ENCODE measurements at places on chromosomes 2 and 18.

DNA sequence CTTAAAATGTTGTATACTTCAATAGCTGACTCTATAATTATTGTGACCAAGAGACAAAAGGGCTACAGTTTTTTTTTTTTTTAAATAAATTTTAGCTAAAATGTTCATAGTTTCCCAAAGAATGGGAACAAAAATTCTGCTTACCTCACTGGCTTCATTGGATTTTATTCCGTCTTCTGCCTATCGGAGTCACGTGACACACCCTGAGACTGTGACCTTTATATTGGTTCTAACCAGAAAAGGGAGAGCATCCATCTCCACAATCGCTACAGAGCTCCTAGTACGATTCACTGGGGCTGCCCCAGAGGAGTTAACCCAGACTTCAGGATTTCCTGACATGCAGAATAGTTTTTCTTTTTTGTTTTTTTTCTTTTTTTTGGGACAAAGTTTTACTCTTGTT is 203.6 kb upstream of the SLC35G4 start:
- DNase-seq = no peak

DNA sequence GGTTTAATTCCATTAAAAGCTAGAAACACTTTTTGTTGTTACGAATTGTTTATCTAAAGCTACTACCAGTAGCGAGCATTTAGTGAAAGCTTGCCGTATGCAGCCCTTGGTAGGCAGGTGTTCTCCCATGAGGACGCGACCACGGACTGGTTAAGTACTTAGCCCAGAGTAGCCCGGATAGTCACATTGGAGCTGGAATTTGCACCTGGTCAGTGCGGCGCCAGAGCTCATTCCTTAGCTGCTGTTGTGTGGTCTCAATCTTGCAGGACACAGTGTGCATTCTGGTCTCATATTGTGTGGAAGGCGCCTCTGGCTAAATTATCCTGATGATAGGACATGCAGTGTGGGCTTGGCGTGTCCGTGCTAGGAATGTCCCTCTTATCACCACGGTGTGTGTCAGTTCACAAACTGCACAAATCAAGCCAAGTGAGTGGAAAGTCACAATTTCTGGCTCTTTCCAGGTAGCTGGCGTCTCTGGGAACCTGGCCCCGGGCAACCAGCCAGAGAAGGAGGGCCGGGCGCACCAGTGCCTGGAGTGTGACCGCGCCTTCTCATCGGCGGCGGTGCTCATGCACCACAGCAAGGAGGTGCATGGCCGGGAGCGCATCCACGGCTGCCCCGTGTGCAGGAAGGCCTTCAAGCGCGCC is 133.3 kb downstream of the ZNF236 start:
- DNase-seq = no peak

- no peak for DNase-seq
These were observed 148.7 kb downstream of the PRPF40A start for GRCh38 chr2:152568531-152568930.

- no peak for DNase-seq
These were observed 61.8 kb downstream of the NRP2 start for GRCh38 chr2:205744074-205744591.

DNA sequence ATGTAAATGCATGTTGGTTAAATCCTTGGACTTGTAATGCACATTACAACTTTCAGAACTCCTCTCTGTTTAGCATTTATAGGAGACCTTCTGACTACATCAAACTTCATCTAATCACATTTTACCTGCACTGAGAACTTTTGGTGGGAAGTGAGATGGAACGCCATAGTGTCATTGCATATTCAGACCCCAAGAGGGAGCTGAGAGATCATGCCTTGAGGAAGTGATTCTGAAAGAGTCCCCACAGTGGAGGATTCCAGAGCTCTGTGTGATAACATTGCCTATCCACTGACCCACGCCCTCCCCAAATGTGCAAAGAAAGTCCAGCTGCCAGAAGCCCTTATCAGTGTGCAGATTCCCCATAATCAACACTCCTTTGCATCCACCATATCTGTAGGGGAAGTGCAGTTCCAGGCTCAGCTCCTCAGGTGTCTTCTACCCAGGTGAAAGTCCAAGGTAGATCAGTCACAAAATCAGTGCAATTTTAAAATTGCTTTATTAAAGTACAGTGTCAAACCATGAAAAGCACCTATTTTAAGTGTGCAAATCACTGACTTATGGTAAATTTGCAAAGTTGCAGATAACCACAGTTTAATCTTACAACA is 212.4 kb downstream of the RPIA start:
- DNase-seq = no peak

DNA sequence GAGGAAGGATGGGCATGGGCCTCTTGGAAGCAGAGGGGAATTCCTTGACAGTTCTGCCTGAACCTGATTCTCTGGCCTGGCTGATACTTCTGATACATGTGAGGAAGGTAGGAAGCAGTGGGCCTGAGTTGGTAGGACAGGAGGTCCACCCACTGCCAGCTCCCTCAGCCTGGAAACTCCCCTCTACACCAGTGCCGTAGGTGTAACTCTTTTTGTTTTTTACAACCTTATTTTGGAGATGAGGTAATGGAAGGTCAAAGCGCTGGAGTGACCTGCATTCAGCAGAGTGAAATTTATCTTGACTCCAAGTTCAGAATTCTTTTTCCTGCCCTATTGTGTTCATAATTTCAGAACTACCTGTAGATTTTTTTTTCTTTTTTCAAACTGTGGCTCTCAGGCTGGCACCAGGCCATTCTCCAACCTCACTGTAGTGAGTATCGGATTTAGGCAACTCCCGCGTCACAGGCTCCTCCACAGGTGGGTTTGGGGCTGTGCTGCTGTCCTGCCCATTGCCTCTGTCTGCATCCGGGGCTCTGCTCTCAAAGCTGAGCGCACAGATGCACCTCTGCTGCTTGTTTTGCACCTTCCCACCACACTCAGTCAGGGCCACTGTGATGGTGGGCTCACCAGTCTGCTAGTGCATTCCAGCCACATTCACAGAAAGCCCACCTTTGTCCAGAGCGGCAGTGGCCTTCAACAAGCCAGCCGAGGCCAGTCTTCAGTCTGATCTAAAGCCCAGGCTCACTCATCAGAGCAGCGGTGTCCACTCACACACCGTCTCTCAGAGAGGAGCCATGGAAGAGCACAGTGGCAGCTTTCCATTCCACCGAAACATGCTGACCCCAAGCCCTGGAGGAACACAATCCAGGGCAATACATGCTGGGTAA is 87.2 kb downstream of the UXS1 start:
- DNase-seq = no peak

GRCh38 chr2:54353216-54353615 is 97.2 kb upstream of the TSPYL6 start:
- no peak for DNase-seq

- no peak for DNase-seq
These were observed 39.9 kb downstream of the RPL37A start for GRCh38 chr2:216538538-216538937.

GRCh38 chr18:22348521-22349316 is 69.0 kb downstream of the CTAGE1 start:
- no peak for DNase-seq

DNA sequence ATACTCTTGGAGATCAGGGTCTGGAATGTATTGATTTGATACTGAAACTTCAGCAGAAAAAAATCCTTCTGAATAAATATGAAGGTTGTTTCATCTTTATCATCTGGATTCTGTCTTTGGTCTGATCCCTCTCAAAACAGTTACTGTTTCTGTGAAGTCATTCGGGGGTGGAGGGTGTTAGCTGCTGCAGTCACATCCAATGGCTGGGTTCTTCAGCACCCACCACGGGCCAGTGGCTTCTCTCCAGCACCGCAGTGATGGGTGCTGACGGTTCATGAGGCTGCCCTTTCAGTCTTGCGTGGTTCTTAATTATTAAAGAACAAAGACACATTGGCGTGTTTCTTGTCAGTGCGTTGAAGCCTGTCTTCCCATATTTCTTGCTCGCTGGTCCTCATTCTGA is 148.0 kb downstream of the LDLRAD4 start:
- DNase-seq = no peak

- no peak for DNase-seq
These were observed 48.4 kb upstream of the NAB1 start for GRCh38 chr2:190600293-190601103.

- DNase-seq = no peak
These were observed 65.7 kb upstream of the GLI2 start for GRCh38 chr2:120669971-120670370.

GRCh38 chr2:110157153-110157793 is 41.7 kb upstream of the MALL start:
- no peak for DNase-seq

GRCh38 chr2:168552450-168552856 is 96.4 kb downstream of the CERS6 start:
- DNase-seq = no peak

DNA sequence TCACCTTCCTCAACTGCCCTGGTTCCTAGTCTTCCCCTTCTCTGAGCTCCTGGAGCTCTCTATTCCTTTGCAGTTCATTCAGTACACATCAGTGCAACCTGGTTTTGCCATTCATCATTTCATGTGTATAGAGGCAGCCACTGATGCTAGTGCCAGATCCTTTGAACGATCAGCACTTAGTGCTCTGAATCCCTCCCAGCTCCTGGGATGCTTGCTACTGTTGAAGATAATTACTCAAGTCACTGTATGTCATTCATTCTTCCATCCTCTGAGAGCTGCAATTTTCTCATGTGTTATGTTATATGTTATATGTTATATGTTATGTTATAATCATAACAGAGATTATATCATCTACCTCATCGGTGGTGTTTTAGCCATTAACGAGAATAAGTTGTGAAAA is 98.5 kb upstream of the UXS1 start:
- no peak for DNase-seq

GRCh38 chr2:170763232-170763631 is 6.9 kb upstream of the ERICH2 start:
- no peak for DNase-seq

DNA sequence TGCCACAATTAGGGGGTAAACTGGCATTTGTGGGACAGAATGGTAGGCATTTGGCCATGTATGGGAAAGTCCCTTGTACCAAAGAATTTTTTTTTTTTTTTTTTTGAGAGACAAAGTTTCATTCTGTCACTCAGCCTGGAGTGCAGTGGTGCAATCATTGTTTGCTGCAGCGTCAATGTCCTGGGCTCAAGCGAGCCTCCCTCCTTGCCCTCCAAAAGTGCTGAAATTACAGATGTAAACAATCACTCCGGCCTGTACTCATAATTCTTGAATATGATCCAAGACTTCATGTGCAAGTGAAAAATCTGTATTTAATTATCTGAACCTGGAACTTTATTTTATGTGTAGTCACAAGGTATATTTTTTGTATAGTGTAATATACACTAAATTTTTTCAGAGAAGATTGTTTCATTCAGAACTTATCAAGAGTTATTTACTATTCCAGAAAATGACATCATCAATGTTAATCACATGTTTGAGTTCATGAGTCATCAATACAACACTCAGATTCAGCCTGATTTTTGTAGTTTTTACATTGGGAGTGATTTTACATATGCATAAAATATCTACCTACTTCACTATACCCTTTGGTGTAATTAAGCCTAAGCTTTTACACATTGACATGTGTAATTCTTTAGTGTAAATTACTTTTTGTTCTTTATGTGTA is 138.7 kb upstream of the L3MBTL4 start:
- DNase-seq = no peak

- no peak for DNase-seq
These were observed 30.2 kb downstream of the STK25 start for GRCh38 chr2:241478166-241478565.

- DNase-seq = no peak
These were observed 225.2 kb downstream of the SLC4A3 start for GRCh38 chr2:219852626-219853025.

DNA sequence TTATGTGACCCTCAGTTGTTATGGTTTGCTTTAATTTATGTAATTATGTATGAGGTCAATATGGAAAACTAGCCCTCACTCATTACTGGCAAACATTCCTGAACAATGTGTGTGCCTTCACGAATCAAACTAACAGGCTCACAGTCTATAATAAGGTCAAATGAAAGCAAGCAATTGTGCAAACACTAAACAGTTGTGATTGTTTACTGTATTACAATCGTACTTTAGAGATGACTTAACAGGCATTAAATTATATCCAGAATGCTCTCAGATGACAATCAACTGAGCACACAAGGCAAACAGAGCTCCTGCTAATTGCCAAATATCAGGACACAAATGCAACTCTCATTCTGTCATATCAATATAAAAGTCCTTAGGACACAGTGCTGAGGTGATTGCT is 29.5 kb downstream of the COL5A2 start:
- no peak for DNase-seq

- no peak for DNase-seq
These were observed 96.8 kb downstream of the UBE2E3 start for GRCh38 chr2:181077128-181077709.

GRCh38 chr2:237749002-237749401 is 49.6 kb upstream of the RBM44 start:
- no peak for DNase-seq

- no peak for DNase-seq
These were observed 21.1 kb upstream of the RPL31 start for GRCh38 chr2:100981011-100981410.

DNA sequence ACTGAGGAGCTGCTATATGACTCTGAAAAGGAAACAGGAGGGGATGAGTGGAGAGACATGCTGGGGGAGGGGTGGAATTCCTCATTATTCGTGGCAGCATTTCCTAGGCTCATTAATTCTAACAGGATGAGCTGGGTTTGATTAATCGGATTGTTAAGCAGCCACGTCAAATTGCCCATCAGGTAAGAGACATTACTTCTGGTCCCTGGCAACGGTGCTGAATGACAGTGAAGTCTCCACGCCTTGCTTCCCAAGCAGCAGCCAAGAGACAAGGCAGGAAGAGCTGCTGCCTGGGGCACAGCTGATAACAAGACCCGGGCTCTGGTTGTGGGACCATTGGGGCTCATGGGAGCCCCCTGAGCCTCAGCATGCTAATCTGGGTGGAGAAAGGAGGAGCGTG is 86.6 kb downstream of the MARCHF4 start:
- no peak for DNase-seq

DNA sequence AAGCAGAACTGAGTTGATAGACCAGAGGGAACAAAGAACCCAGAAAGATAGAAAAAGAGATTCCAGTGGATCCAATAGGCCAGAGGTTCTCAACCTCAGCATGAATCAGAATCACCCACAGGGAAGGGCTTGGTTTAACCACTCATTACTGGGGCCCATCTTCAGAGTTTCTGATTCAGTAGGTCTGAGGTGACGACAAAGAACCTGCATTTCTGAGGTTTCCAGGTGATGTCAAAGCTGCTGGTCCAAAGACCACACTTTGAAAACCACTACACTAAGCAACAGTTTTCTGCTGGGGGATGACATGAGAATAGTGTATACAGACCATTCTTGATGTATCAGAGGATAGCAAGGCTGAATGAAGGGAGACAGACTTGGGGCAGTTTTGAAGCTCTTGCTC is 296.9 kb upstream of the STON1 start:
- no peak for DNase-seq

Data from stimulated activated CD4-positive, alpha-beta T cell treated with anti-CD3 and anti-CD28 coated beads, TNF-alpha, amount 100 ng/mL, for 4 hours (primary cell).